Pancreas (tissue), 10 donors: ENCODE measurements at places on chromosomes 4 and X.

- peaks cover 10% of the 10 kb centered on the region for H3K27me3 ChIP-seq
- peak; percentile 32 for DNase-seq
- no peak overlapping the region for H3K4me3 ChIP-seq
- H3K36me3 ChIP-seq: no peaks in the 10 kb centered on the region
- H3K27ac ChIP-seq: no peak overlapping the region
These were observed 104.8 kb upstream of the CASK start for GRCh38 chrX:42028109-42028508.

DNA sequence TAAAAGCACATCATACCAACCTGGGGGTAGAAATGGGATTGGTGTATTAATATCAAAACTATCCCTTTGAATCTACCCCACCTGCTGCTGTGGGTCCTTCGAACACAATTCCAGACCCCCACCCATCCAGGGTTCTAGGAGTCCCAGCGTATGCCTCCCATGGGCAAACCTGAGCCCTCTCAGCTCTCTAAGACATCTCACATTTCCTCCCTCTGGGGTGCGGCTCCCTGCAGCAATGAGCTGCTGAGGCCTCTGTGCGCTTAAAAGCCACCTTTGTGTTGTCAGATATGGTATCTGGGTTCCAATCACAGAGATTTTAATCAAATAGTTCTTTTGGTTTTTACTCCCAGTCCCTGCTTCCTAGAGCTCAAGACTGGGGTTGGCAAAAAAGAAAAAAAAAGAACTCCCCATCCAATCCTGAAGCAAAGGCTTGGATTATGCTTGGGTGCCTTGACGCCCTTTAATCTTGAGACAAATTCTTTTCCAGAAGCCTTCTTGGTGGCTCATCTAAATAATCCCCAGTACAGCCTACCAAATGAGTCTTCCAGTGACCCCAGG, 37.5 kb upstream of the NOCT start:
- H3K36me3 ChIP-seq: no peaks in the 10 kb centered on the region
- no peak overlapping the region for H3K4me3 ChIP-seq
- DNase-seq: no peak
- no peaks in the 10 kb centered on the region for H3K27me3 ChIP-seq

DNA sequence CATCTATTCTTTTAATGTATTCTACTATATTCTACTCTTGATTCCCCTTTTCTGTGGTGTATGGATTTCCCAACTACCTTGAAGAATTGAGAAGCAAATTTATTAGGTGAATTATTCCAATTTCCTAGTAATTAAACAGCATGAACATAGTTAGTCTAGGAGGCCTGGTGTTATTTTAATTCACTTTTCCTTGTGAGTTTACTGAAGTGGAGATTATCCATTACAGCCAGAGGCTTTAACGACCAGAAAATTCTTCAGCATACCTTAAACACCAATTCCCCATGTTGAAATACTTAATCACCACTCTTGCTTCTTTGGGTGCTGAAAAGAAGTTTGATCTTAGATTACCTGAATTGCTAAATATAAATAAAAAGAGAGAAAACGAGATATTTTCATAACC, 29.4 kb downstream of the FAT4 start:
- H3K27me3 ChIP-seq: no peaks in the 10 kb centered on the region
- no peak for DNase-seq
- no peak overlapping the region for H3K27ac ChIP-seq
- no peaks in the 10 kb centered on the region for H3K4me1 ChIP-seq
- no peak overlapping the region for H3K4me3 ChIP-seq

DNA sequence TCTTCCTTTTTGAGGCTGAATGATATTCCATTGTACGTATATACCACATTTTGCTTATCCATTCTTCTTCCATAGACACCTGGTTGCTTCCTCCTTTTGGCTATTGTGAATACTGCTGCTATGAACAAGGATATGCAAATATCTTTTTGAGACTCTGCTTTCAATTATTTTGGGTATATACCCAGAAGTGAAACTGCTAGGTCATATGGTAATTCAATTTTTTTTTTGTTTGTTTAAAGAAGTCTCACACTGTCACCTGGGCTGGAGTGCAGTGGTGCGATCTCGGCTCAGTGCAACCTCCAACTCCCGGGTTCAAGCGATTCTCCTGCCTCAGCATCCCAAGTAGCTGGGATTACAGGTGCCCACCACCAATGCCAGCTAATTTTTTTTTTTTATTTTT, 75.3 kb downstream of the METTL14 start:
- no peaks in the 10 kb centered on the region for H3K36me3 ChIP-seq
- no peak overlapping the region for H3K4me3 ChIP-seq
- H3K4me1 ChIP-seq: peaks cover 38% of the 10 kb centered on the region

GRCh38 chr4:138087066-138087719, 155.0 kb downstream of the SLC7A11 start:
- no peak overlapping the region for H3K4me3 ChIP-seq
- H3K4me1 ChIP-seq: peaks cover 8% of the 10 kb centered on the region
- no peaks in the 10 kb centered on the region for H3K36me3 ChIP-seq
- H3K27me3 ChIP-seq: no peaks in the 10 kb centered on the region
- H3K27ac ChIP-seq: no peak overlapping the region

DNA sequence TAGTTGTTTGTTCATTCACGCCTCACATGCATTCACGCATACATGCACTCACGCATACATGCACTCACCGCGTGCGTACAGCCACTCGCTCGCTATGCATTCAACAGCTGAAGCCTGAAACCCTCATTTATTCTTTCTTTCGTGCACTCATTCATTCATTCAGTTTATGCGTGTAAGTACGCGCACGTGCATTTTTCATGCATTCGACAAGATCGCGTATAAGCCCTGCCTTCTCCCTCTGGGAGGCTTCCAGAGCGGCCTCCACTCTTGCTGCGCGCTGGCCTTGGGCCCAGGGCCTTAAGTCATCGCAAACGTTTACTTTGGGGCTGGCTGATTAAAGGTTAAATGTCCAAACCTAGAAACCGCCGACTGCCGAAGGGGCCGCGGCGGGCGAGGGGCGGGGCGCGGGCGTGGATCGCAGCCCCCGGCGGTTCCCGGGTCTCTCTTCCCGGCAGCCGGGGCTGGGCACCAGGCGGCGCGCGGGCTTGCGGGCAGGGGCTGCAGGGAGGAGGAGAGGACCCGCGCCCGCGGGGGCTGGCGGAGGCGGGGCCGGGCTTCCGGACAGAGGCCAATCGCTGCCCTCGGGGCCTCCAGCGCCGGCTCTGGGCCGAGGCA, at the start of gene GYG2:
GYG2 (plus strand) TSS at position 587 of the 615 bp plus-strand sequence. CDS start 1,259 bp downstream, outside the sequence.
- DNase-seq: no peak
- no peak within 1 kb of the TSS for H3K27ac ChIP-seq
- no peaks in the 10 kb centered on the region for H3K4me1 ChIP-seq
- H3K36me3 ChIP-seq: no peaks in the 10 kb centered on the region
- no peaks in the 10 kb centered on the region for H3K27me3 ChIP-seq

DNA sequence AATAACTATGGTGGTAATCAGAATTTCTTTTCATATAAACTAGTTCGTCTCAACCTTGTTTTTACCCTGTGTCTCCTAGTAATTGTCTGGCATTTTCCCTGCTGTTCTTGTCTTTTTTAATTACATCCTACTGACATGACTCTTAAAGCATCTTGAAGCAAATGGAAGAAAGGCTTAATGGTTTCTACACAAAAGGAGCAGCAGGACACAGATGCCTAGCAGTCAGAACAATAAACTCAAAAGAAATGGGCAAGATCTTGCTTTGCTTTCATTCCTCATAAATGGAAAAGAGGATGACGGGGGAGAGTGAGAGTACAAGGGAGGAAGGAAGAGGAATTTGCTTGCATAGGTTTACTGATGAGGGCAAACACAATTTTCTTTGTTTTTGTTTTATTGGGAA, 293.2 kb upstream of the EMCN start:
- H3K4me1 ChIP-seq: no peaks in the 10 kb centered on the region
- no peaks in the 10 kb centered on the region for H3K36me3 ChIP-seq
- no peak overlapping the region for H3K4me3 ChIP-seq
- H3K27ac ChIP-seq: no peak overlapping the region
- H3K27me3 ChIP-seq: no peaks in the 10 kb centered on the region

- no peak overlapping the region for H3K4me3 ChIP-seq
- no peaks in the 10 kb centered on the region for H3K4me1 ChIP-seq
- H3K27ac ChIP-seq: no peak overlapping the region
- no peaks in the 10 kb centered on the region for H3K36me3 ChIP-seq
- DNase-seq: no peak
- H3K27me3 ChIP-seq: no peaks in the 10 kb centered on the region
These were observed 81.1 kb downstream of the RBMX2 start for GRCh38 chrX:130482871-130483270.

GRCh38 chr4:35934320-35934981, 309.9 kb downstream of the ARAP2 start:
- peaks cover 4% of the 10 kb centered on the region for H3K27me3 ChIP-seq
- H3K4me3 ChIP-seq: no peak overlapping the region
- no peaks in the 10 kb centered on the region for H3K36me3 ChIP-seq

DNA sequence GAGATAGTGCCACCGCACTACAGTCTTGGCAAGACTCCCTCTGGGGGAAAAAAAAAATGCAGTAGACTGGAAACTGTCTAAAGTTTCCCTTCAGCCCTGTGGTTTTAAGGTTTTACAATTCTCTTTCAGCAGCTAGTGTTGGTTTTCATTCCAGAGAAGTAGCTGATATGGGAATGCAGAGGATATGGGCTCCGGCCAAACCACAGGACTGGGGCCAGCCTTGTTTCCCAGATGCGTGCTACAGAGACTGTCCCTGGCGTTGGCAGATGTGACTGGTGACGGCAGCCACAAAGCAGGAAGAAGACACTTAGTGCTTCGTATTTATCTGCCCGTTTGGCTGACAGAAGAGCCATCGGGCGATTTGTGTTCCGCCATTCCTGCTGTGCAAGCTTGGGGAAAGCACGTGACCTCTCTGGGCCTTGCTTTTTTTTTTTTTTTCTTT, 43.2 kb downstream of the ZBTB49 start:
- no peak overlapping the region for H3K4me3 ChIP-seq
- no peaks in the 10 kb centered on the region for H3K4me1 ChIP-seq
- H3K27ac ChIP-seq: no peak overlapping the region
- no peak for DNase-seq
- H3K36me3 ChIP-seq: no peaks in the 10 kb centered on the region
- no peaks in the 10 kb centered on the region for H3K27me3 ChIP-seq

DNA sequence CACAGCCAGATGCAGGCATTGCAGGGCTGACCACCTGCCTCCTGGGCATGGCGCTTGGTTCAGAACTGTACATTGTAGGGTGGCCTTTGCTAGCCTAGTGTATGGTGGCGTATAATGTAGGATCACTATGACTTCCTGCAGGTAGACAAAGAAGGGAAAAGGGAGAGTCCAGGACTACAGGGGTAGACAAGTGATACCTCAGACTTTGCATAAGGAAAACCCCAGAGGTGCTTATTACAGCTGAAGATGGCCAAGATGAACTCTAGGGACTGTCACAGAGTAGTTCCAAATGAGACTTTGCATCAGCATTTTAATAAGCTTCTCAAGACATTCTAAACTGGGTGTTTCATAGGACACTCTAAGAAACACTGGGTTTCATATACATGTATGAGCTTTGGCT, 116.4 kb upstream of the PUDP start:
- no peak overlapping the region for H3K27ac ChIP-seq
- H3K36me3 ChIP-seq: no peaks in the 10 kb centered on the region
- DNase-seq: no peak
- no peaks in the 10 kb centered on the region for H3K4me1 ChIP-seq

- no peak for DNase-seq
- no peak overlapping the region for H3K27ac ChIP-seq
- H3K4me3 ChIP-seq: no peak overlapping the region
These were observed 146.2 kb upstream of the TLL1 start for GRCh38 chr4:165726831-165727230.

DNA sequence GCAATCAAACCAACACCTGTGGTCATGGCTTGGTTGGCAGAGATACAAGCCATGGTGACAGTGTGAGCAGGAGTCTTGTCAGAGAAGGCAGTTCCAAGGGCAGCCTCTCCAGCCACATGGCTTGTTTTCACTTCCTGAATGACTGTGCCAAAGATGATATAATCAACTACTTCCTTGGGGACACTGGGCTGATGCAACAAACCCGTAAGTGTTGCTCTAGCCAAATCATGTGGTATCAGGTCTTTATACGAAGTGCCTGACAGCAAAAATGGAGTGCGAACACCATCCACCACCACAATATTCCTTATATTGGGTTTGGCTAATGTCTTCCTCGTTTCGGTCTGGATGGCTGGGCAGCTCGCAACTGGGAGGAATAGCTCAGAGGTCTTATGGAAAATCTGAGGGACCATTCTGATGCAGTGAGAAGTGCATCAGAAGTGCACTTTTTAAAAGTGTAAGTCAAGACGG, 922.0 kb downstream of the NLGN4X start:
- H3K27ac ChIP-seq: no peak overlapping the region
- H3K4me3 ChIP-seq: no peak overlapping the region
- H3K4me1 ChIP-seq: no peaks in the 10 kb centered on the region
- H3K27me3 ChIP-seq: no peaks in the 10 kb centered on the region

- no peak overlapping the region for H3K4me3 ChIP-seq
- DNase-seq: no peak
- no peaks in the 10 kb centered on the region for H3K36me3 ChIP-seq
- peaks cover 16% of the 10 kb centered on the region for H3K4me1 ChIP-seq
- H3K27ac ChIP-seq: no peak overlapping the region
These were observed 44.4 kb downstream of the CCDC158 start for GRCh38 chr4:76376534-76376933.

DNA sequence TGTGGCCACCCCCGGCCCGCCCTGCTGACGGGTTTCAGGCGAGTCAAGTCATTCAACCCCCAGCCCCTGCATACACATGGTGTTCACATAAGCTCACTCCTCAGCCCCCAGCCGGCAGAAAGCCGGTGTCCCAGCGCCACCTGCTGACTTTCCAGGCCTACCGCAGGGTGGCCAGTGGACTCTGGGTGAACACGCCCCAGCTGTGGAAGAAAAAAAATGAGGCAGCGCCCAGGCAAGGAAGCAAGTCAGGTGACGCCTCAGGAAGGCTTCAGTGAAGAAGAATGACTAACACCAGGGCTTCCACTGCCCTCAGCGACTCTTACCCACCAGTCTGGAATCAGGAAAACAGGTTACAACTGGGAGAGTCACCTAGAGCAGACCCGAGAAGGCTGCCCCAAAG, 15.8 kb downstream of the BCAP31 start:
- no peak overlapping the region for H3K27ac ChIP-seq
- DNase-seq: peak; percentile 74
- no peaks in the 10 kb centered on the region for H3K27me3 ChIP-seq
- peaks cover 4% of the 10 kb centered on the region for H3K36me3 ChIP-seq

- H3K27me3 ChIP-seq: no peaks in the 10 kb centered on the region
- no peaks in the 10 kb centered on the region for H3K36me3 ChIP-seq
- no peaks in the 10 kb centered on the region for H3K4me1 ChIP-seq
- no peak overlapping the region for H3K27ac ChIP-seq
These were observed 528 bp upstream of the SNCA start for GRCh38 chr4:89837385-89837992.
